Pulmonary artery endothelial cell (primary cell): ENCODE measurements at places on chromosomes 5 and 9.

DNA sequence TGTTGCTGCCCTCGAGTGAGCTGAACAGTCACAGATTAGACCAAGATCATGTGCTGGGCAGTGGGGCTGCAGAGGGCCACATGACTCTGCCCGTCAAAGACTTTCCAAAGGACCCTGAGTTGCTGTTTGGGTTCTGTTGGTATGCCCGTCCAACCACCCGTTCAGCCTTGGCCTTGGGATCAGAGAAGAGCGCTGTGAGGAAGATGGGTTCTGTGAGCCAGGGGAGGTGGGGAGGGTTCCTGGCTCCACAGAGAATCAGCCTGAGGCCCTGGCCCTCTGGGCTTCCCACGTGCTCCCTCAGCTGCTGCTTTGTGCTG is 72.6 kb downstream of the RGS3 start:
- DNase-seq, result no peak

DNA sequence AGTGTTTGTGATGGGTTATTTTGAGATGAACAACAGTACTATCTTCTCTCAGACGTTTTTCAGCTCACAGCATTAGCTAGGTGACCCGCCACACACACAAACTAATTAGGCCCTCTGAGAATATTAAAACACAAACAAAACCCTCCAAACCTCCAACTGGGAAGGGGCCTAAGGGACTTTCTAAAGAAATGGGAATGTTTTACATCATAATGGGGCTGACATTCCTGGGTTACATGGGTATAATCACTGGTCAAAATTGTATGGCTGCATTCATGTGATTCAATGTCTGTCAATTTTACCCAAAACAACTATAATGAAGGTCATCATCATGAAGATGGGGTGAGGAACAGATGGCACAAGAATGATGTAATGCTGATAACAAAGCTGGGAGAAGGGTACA is 59.6 kb downstream of the SPTLC1 start:
- DNase-seq, result no peak

- DNase-seq, result peak; percentile 29
Observed at GRCh38 chr5:172496671-172497371, 42.5 kb upstream of the SH3PXD2B start.

GRCh38 chr9:113313261-113313660 is 10.1 kb upstream of the RNF183 start:
- DNase-seq, result no peak

- DNase-seq, result no peak
Observed at GRCh38 chr9:75612754-75613153, 277.7 kb upstream of the PCSK5 start.
